ENCODE measurements at places on chromosomes 3 and 15.
A peak's percentile ranks its signal among the peaks of the same experiment; 100 is the strongest.

DNA sequence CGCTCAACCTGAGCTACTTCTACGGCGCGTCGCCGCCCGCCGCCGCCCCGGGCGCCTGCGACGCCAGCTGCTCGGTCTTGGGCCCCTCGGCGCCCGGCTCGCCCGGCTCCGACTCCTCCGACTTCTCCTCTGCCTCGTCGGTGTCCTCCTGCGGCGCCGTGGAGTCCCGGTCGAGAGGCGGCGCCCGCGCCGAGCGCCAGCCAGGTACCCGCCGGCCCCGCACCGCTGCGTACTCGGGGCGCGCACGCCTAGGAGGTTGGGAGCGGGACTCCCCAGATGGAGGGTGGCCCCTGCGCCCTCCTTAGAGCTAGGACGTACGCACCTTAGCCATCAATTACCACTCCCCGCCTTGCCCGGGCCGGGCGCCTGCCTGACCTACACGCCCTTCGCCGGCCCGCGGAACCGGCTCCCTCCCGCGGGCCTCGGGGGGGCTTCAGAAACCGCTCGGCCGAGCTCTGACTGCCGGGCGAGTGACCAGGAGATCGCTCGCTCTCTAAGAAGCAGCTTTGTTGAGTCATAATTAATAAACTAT is 466 bp downstream of the NFKBIZ start:
- no peak for DNase-seq

GRCh38 chr15:90154861-90155626 is 46.1 kb upstream of the SEMA4B start:
- DNase-seq: no peak

DNA sequence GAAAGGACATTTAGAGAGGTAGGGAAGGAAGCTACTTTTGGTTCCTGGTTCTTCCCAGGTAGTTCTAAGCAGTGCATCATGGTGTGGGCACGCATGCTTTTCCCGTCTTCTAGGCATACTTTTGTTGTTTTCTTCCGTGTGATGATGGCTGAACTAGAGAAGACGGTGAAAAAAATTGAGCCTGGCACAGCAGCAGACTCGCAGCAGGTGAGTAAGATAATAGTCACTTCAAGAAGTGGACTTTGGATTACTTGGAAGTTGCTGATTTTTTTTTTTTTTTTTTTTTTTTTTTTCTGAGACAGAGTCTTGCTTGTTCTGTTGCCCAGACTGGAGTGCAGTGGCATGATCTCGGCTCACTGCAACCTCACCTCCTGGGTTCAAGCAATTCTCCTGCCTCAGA is 17.9 kb downstream of the FANCD2OS start:
- DNase-seq: no peak

GRCh38 chr15:64311566-64311965 is 44.4 kb downstream of the CSNK1G1 start:
- DNase-seq: no peak

DNA sequence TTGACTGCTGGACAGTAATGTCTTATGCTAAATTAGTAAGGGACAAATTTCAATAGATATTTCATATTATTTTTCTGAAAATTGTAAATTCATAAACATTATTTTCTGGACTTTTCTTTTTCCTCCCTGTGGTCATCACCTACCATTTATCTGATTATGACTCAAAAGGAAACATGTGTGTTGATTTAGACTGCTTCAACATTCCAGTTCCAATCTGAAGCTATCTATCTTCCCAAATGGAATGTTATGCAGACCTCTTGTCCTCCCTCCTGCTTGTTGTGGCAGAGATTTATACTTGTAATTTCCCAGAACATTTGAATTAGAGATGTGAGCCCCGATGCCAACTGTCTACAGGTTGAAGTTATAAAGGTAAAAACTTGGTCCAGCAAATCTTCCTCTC is 803.4 kb downstream of the TUSC7 start:
- DNase-seq: no peak

DNA sequence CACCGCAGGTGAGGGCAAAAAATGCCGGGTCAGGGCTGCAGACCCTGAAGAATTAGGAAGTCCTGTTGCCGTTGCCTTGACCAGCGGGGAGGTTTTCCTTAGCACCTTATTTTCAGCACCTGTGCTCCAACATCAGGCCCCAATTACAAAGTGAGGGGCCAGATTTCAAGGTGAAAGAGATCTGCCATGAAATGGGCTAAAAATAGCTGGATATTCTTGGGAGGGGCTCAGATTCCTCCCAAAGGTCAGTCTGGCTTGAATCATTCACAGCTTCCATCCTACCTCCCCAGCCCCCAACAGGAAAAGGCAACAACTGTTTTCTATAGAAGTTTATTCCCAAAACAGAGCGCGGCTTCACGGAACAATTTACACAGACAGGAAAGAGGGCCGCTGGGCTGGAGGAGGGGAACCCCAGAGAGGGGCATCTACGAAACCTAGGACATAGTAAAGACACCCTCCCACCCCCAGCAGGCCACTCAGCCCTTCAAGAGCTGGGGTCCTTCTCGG is 941 bp upstream of the SLC26A6 start:
- DNase-seq: no peak

DNA sequence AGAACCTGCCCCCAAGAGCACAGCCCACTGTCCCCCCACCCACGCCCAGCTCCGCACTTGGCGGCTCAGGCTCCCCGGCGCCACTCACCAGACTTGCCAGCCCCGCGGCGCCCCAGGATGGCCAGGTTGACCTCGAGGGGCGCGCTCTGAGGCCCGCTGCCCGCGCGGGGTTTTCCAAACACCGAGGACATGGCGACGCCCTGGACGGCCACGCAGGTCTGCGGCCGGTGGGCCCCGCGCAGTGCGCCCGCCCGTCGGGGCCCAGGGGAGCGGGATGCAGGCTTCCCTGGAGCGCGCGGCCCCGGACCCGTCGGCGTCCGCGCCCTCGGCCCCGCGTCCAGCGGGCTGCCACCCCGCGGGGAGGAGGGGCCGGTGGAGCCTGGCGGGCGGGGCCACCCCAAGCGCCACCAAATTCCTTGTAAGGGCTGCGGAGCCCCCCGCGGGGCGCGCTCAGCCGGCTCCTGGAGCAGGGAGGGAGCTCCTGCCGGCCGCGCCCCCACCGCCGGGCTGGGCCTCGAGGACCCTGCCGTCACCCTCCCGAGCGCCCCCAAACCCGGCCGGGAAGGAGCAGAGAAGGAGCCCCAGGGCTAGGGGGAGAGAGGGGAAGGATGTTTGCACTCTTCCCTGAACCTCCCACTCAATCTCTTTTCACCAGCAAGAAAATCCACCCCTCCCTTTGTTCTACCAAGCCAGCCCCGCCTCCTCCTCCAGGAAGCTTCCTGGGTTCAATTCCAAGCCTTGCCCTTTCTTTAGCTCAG is at the start of gene RASL12:
TSS of gene RASL12 (minus strand) at position 347 of the 758 bp plus-strand sequence. CDS start at position 191, 156 bp downstream.
- no peak for DNase-seq

- DNase-seq: peak; percentile 76
Measured at GRCh38 chr3:128153156-128154041, at the start of gene EEFSEC. Gene EEFSEC, plus strand, starts transcription at chr3:128153481. Its CDS starts 27 bp downstream, at chr3:128153508.

DNA sequence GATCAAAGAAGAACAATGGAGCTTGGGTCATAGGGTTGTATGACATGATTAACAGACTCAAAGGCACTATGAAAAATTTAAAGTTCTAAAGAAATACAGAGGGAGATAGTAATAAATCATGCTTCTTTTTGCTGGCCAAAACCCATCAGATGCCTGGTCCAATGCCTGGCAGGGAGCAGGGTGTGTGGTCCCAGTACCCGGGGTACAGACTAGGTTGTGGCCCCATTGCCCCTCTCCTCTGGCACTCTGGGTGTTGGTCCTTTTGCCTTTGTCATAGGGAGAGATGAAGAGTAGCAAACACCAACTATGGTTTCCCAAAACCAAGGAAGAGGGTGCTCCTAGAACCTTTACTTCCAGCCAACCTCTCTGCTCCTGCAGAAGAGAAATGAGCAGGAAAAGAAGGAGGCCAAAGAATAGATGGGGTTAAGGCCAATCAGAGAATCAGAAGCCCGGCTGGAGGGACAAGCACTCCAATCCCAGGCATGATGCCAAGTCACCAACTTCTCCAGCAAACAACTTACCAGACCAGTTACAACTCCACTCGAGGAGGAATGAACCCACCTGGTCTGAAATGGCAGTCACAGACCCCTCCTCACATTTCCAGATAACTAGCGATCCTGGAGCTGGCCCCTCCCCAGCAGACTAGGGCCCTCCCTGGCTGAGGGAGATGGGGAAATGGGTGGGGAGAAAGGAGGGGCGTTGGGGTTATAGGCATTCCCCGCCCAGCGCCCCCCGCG is 1.8 kb downstream of the IGDCC3 start:
- no peak for DNase-seq

DNA sequence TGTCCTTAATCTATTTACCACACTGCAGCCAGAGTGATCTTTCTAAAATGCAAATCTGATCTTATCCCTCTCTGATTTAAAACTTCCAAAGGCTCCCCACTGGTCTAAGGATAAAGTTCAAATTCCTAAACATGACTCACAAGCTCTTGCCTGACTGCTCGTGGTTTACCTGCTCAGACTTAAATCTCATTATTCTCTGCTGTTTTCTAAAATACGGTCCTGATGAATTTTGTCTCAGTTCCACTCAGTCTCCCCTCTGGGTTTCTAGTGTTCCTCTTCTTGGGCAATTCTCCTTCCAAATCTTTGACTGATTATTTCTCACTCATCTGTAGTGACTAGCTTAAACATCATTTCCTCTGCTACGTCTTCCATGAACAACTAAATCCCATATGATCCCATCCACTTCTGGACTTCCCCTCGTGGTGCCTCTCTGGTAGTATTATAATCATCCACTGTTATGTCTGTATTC is 108.3 kb downstream of the P3H2 start:
- DNase-seq: no peak

DNA sequence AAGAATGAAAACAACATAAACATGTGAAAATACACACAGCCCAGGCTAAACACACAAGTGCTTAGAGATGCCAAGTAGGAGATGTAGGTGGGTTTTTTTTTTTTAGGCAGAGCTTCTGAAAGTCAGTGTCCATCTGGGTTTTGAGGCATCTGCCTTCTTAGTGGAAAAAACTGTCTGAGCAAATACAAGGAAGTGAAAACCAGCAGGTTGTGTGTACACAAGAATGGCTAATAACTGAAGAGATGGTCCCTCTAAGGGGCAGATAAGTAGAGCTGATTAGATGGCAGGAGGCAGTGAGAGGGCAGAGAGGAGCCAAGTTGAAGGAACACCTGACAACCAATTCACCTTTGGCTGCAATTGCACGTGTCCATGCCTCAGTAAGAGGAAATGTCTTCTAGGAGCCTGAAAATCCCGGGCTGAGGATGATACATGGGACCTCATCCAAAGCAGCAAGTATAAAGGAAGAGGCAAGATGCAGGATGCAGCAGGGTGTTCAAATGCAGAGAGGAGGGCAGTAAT is 34.9 kb downstream of the CYP19A1 start:
- DNase-seq: no peak

DNA sequence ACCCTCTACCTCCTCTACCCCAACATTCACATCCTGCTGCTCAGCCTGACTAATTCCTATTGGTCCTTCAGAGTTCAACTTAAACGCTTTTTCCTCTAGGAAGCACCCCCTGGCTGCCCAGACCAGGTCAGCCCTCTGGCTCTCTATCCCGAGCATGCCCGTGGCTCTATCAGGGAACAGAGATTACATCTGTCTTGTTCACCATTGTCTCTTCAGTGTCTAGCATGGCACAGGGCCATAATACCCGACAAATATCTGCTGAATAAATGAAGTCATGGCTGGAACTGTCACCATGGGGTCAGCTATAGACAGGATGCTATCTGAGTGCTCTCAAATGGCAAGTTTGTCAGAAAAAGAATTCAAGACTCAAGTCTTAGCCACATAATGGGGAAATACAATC is 296.9 kb upstream of the CHRNA7 start:
- no peak for DNase-seq

GRCh38 chr3:66367979-66368378 is 132.8 kb downstream of the LRIG1 start:
- DNase-seq: no peak

DNA sequence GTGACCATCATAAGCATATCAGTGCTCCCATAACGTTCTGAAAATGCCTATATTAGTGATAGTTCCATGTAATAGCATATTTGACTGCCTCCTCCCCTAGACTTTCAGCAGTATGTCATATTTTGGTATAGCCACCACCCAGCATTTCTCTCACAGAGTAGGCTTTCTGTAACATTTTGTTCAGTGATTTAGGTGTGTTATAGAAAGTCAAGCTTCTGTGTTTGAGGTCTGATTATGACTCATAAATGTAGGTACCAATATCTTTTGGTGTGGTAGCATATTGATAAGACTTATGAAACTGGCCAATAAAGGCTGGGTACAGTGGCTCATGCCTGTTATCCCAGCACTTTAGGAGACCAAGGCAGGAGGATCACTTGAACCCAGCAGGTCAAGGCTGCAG is 34.3 kb upstream of the ZMAT3 start:
- no peak for DNase-seq
